ENCODE measurements at places on chromosomes 1 and 21.
A peak's percentile ranks its signal among the peaks of the same experiment; 100 is the strongest.

GRCh38 chr1:29974316-29974724 is 738.0 kb downstream of the PTPRU start:
- DNase-seq: peak; percentile 71

GRCh38 chr1:1430992-1431844 is 4.3 kb upstream of the VWA1 start:
- DNase-seq: no peak

- no peak for DNase-seq
Measured at GRCh38 chr1:237760951-237761350, 129.8 kb downstream of the ZP4 start.

- no peak for DNase-seq
Measured at GRCh38 chr1:158289811-158290210, at the start of gene CD1C. Gene CD1C (plus strand): TSS chr1:158289923. CDS start chr1:158290065, 142 bp downstream.

DNA sequence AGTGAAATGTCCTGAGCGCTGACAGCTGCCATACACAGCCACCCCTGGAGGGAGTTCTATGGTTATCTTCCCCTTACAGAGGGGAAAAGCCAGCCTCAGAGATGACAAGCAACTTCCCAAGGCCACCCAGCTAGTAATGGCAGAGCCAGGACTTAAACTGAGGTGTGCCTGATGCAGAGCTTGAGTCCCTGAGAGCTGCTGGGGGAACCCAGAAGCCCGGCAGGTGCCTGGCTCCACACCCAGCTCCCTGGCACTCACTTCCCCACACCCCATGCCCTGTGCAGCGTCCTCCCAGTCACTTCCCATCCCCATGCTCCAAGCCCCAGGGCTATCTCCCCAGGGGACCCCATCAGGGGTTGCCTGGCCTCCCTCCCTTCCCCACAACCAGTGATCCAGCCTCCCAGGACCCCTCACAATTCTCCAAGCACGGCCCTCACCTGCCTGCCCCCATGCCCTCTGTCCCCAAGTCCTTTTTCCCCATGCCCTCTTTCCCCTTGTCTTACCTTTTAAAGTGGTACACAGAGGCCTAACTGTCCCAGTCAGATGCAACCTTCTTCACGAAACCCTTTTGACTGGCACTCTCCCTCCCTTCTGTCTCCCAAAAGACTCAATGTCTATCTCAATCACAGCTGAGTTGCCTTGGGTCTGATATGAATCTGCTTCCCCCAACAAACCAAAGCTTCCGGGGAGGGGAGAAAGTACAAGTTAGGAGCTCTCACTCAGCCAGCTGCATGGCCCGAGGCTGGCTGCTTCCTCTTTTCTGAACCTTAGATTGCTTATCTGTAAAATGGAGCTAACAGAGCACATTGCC is 39.8 kb upstream of the LRP8 start:
- DNase-seq: no peak

GRCh38 chr1:209642816-209643215 is 9.4 kb downstream of the LAMB3 start:
- DNase-seq: no peak

- peak; percentile 32 for DNase-seq
Measured at GRCh38 chr1:156081180-156081916, 917 bp downstream of the MEX3A start.

- no peak for DNase-seq
Measured at GRCh38 chr1:204924013-204924759, 53.5 kb downstream of the NFASC start.

- DNase-seq: no peak
Measured at GRCh38 chr1:165439330-165439729, 5.6 kb downstream of the RXRG start.

GRCh38 chr1:242005866-242006535 is 7.1 kb upstream of the MAP1LC3C start:
- no peak for DNase-seq

- no peak for DNase-seq
Measured at GRCh38 chr1:6027591-6027990, 18.1 kb upstream of the KCNAB2 start.

DNA sequence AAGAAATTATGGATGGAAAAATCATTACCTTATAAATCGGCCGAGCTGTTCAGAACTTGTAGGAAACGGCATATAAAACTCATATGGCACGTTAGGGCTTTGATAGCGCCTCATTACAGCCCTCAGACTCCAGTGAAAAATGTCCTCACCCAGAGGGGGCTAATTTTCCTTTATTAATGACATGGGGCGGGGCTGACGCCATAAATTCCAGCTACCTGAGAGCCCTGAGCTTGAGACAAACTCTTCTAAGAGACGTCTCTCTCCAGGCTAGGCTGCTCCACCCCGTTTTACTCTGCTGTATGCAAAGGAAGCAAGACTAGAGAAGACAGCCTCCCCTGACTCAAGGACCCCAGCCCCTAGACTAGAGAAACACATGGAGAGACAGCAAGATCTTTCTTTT is 149.4 kb downstream of the TRABD2B start:
- no peak for DNase-seq

DNA sequence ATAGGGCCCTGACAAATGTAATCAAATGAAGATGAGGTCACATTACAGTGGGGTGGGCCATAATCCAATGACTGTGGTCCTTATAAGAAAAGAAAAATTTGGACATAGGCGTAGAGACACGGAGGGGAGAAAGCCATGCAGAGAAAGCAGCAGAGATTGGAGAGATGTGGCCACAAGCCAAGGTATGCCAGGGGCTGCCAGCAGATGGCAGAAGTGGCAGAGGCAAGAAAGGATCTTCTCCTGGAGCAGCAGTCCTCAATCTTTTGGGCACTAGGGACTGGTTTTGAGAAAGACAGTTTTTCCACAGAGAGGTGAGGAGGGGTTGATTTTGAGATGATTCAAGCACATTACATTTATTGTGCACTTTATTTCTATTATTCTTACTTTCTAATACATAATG is 355.1 kb downstream of the NPHP4 start:
- no peak for DNase-seq

DNA sequence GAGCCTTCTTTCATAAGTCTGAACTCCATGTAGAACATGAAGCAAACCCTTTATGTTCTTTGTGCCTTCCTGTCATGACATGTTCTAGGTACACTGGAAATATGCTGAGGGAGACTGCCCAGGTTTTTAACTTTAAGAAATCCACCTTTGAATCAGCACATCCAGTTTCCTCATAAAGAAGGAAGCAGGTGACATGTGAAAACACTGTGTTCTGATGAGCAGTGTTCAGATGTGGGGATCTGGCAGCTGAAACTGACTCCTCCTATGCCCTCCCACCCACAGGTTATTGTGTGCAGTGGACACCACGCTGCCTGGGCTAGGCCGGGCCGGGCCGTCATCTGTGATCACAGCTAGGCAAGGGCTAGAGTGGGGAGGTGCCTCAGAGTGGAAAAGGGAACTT is 51.1 kb downstream of the CNN3 start:
- DNase-seq: no peak

GRCh38 chr1:247429496-247429895 is 13.5 kb downstream of the NLRP3 start:
- no peak for DNase-seq

DNA sequence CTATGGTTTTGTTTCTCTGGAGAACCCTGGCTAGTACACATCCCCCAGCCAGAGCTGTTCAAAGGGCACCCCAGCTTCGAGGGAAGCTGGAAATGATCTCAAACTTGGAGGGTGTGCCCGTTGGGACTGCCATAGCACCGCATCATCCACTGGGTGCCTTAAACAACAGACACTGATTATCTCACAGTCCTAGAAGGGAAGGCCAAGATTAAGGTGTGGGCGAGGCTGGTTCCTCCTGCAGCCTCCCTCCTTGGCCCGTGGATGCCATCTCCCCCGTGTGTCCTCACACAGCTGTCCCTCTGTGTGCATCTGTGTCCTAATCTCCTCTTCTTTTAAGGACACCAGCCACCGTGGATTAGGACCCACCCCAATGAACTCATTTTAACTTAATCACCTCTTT is 4.2 kb upstream of the IBA57 start:
- no peak for DNase-seq

- no peak for DNase-seq
Measured at GRCh38 chr1:5937373-5937857, 54.8 kb downstream of the NPHP4 start.

DNA sequence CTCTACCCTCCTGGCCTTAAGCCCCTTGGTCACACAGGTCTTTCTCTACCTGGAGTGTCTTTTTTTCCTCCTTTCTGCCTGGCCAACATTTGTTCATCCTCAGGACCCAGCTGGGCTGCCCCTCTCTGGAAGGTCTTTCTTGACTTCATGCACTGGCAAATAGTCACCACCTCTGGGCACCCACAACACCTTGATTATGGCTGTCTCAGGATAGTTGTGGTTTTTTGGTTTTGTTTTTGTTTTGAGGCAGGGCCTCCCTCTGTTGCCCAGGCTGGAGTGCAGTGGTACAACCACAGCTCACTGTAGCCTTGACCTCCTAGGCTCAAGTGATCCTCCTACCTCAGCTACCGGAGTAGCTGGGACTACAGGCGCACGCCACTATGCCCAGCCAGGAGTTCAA is 10.8 kb downstream of the RPS6KA1 start:
- no peak for DNase-seq

DNA sequence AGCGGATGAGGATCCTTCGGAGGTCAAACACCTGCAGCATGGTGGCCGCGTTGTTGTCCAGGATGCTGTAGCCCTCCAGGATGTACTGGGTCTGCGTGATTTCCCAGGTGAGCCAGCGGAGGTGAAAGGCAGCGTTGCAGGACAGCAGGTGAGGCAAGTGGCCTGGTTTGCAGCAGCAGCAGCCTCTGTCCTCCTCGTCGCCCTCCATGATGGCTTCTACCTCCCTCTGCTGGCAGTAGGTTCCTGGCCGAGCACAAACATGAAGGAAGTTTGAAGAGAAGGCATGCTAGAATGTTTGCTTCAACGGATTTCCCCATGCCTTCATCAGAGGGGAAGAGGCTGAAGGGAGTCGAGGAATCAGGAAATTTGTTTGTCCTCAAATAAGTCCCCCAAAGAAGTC is 74.7 kb downstream of the NTPCR start:
- DNase-seq: peak; percentile 75

GRCh38 chr1:67612788-67613241 is 72.2 kb upstream of the GADD45A start:
- no peak for DNase-seq

DNA sequence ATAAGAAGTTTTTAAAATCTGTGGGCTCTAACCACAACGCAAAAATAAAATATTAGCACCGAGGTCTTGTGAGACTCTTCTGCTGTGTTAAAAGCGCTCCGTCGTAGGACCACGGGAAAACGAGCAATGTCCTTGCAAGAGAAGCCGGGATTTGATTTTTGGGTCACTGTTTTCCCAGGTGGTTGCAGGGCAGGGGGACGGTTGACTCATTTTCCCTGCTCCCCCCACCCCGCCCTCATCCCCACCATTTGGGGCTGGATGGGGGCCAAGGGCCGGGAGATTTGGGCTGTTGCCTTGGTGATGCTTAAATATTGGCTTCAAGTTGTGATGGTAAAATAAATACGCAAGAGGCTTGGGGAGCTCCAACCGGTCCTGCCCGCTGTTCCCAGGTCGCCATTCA is 67.6 kb upstream of the SLC25A33 start:
- DNase-seq: no peak

DNA sequence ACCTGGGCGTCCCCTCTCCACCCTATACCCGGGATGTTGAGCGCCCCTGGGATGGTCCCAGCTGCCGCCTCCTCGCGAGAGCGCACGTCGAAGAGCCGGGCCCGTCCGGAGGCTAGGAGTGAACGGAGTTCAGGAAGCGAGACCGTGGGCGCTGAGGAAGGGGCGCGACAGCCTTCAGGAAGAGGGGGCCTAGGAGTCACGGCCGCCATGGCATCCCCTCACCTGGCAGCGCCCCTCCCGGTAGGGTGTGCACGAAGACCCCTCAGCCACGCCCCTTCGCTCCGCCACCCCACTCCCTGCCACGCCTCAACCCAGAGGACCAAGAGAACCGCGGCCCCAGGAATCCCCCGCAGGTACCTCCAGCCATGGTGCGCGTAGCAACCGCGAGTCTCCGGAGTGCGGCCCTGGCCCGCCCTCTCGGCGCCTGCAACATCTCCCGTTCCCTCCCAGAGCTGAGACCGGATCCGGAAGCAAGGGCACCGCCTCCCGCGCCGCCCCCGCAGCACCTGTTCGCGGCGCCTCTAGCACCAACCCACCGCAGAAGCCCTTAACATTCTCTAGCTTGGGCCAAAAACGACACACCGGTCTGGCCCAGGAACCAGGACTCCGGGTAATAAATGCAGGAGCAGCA is at the start of gene TSTD1:
Gene TSTD1, minus strand, starts transcription at position 442 of the 631 bp plus-strand sequence. Its CDS starts 75 bp downstream, at position 367.
- peak; percentile 75 for DNase-seq

- DNase-seq: no peak
Measured at GRCh38 chr1:229199261-229200243, 71.4 kb upstream of the RAB4A start.

DNA sequence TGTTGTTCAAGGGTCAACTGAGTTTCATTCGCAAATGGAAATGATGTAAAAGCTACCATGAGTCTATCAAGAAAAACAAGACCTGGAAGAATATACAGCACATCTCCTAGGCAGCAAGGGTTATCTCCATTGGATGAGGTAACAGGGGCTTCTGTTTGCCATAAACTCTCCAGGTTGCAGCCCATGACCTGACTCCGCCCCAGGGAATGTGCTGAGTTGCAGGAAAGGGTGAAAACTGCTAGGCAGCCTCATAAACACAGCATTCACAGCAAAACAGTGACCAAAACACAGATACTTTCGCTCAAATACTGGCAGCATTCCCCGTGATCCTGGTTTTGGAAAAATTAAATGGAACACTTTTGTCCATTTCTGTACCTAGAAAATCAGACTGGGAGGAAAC is 20.2 kb upstream of the ACTA1 start:
- DNase-seq: no peak

GRCh38 chr1:43039228-43040055 is 80.8 kb upstream of the SLC2A1 start:
- DNase-seq: no peak

DNA sequence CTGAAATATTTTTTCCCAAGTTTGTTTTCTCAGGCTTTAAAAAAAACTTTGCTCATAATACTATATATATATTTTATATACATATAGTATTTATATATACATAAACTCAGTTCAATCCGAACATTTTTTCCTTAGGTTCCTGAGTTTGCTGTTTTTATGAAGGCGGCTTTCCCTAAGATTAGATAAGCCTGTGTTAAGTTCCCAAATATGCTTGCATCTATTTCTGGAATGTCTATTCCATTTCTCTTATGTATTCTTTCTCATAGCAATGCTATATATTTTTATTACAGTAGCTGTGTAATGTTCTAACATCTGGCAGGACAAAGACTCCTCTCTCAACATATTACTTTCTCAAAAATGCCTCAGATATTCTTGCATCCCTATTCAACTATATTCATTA is 45.9 kb downstream of the ADSS2 start:
- no peak for DNase-seq

DNA sequence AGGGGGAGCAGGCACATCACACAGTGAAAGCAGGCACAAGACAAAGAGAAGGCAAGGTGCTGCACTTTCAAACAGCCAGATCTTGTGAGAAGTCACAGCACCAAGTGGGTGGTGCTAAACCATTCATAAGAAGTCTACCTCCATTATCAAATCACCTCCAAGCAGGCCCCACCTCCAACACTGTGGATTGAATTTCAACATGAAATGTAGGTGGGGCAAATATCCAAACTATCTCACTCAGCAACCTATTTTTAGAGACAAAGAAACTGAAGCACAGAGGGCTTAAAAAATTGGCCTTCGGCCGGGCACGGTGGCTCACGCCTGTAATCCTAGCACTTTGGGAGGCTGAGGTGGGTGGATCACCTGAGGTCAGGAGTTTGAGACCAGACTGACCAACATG is 90.4 kb downstream of the UBE2U start:
- no peak for DNase-seq
